ENCODE measurements at places on chromosomes 1 and 21. TPM values are rescaled to one million over a fixed set of nuclear protein-coding genes. Genes with fewer than 3 reads are reported as not detected.

OR2T10 gene
- total RNA-seq = not detected

ADAMTS4 gene
- total RNA-seq = 22.4 TPM

OLFML2B gene
- 216 TPM for total RNA-seq

CFAP45 gene
- not detected for total RNA-seq

MORN1 gene
- total RNA-seq = 8.8 TPM

AGMAT gene
- 3.2 TPM for total RNA-seq

SGIP1 gene
- total RNA-seq = 3.7 TPM

PDZK1 gene
- 55.0 TPM for total RNA-seq

ZSCAN20 gene
- 5.8 TPM for total RNA-seq
